AG09309 (cell line): ENCODE measurements at places on chromosomes 3 and 15.

DNA sequence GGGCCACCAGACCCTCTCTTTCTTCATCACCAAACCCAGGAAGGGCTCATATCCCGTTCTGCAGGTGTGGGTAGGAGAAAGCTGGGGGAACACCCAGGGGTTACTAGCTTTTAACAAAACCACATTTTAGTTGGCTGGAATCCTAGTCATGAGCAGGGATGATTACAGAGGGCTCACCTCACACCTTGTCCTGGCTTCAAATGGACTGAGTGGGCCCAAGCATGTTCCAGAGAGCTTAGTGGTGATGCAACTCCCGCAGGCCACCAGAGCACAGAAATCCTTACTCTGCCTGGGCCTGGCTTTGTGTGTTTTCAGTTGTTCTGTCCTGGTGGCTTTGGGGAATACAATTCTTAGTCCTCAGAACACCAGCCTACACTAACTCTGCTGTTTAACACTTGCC is 56.8 kb upstream of the RYK start:
- DNase-seq: no peak

- no peak for DNase-seq
These were observed 20.2 kb downstream of the CCR1 start for GRCh38 chr3:46187876-46188275.

- DNase-seq: no peak
These were observed 10.9 kb downstream of the ITIH3 start for GRCh38 chr3:52805270-52806039.

- no peak for DNase-seq
These were observed 54.2 kb downstream of the PIK3R4 start for GRCh38 chr3:130692455-130692854.

GRCh38 chr3:171333784-171334464 is 126.3 kb downstream of the TNIK start:
- no peak for DNase-seq

DNA sequence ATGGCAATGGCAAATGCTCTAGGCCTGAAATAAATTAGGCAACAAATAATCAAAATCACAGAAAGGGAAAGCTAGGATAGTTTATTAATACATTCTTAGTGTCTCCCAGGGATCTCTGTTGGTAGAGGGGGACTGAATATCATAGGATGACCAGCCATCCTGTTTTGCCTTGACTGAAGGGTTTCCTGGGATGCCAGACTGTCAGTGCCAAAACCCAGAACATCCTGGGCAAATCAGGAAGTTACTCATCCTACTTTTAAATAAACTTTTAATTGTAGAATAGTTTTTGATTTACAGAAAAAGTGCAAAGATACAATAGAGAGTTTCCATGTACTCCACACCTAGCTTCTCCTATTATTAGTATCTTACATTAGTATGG is 21.8 kb upstream of the SIAH2 start:
- DNase-seq: no peak

DNA sequence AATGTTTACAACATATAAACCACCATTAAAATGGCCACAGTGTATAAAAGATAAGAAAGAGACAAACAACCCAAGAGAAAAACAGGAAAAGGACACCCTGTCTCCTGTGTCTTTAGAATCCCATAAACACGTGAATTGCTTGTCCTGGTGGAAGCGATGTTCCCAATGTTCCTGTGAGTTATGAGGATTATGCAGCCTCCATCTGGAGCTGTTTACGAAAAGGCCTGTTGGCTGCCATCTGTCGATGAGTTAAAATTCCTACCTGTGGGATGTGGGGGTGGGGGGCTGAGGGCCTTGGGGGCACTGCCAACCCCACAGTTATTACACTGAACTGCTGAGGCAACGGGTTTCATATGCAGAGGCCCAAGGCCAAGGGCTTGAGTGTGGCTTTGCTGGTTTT is 13.6 kb downstream of the NISCH start:
- DNase-seq: no peak
